ENCODE measurements at places on chromosomes 12 and 14.

GRCh38 chr12:65891987-65892481 is 67.8 kb downstream of the HMGA2 start:
- no peak for DNase-seq

- DNase-seq: no peak
Observed at GRCh38 chr14:100777366-100777817, 48.5 kb upstream of the MEG3 start.

DNA sequence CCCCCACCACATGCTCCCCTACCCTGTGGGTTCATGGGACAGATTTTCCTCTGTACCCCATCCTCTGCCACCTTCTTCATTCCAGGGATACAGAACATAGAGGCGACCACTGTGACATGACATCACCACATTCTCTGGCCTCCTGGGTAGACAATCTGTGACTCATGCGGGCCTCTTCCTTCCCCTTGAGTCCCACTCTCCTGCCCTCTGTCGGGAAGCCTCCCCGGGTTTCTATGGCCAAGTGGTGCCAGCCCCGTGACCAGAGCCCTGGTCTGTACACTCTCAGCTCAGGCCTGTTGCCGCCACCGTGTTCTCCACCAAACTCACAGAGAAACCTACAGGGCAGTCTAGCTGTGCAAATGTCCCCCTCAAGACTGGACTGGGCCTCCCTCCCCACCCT is 8.0 kb downstream of the CLMN start:
- DNase-seq: no peak

- DNase-seq: peak; percentile 86
Observed at GRCh38 chr12:12474931-12475795, 87.5 kb downstream of the DUSP16 start.

DNA sequence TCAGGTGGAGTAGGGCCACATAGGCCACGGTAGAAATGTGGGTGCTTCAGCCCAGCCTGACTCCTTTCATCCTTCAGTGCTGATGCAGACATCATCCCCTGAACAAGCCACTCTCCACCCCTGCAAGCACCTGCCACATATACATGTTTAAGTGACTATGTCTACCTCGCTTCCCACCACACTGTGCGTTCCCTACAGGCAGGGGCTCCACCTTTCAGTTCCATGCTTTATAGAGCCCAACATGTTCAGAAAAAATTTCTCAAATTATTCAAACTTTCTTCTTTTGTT is 11.6 kb downstream of the SLC7A7 start:
- no peak for DNase-seq

DNA sequence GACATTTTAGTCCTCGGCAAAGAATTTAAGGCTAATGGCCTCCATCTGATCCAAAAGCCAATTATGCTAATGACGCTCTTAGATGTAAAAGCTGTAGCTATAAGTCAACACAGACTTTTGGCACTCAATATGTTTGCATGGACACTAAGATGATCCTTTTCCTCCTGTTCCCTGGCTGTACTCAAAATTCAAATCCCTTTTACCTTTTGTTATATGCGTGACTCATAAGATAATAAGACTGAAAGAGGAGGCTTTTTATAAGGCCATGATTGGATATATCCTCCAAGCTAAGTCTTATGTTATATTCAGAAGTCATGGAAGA is 89.8 kb downstream of the PDZRN4 start:
- DNase-seq: no peak

DNA sequence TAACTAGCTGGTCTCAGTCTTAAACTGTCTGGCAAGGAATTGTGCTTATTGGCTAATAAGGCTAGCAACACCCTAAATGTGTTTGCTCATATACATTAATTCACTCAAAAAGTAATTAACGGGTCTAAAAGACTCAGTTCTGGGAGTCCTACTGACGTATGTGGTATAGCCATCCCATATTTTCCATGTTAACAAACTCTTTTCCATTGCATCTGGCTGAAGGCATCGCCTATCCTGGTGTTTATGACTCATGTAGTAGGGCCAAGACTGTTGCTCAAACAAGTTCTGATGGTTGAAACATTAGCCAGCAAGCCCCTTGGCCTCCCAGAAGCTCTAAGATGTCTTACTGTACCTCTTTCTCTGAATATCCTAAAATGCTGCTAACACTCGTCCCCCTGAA is 98.5 kb downstream of the PHLDA1 start:
- DNase-seq: no peak

- DNase-seq: no peak
Observed at GRCh38 chr14:37037636-37038387, 134.6 kb downstream of the SLC25A21 start.

DNA sequence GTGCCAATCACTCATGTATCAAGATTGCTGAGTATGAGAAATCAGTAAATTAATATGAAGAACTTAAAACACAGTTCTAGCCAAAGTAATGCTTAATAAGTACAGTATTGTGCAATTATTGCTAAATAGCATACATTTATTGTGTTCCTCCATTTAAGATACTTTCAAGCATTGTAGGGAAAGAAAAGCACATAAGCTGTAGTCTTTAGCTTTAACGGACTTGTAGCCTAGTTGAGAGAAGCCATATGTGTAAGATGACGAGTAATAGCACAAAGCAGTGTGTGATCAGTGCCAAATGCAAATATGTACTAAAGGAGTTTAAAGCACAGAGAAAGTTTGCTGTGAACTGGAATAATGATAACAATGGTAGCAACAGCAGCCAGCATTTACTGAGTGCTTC is 38.1 kb downstream of the ETV6 start:
- DNase-seq: no peak

DNA sequence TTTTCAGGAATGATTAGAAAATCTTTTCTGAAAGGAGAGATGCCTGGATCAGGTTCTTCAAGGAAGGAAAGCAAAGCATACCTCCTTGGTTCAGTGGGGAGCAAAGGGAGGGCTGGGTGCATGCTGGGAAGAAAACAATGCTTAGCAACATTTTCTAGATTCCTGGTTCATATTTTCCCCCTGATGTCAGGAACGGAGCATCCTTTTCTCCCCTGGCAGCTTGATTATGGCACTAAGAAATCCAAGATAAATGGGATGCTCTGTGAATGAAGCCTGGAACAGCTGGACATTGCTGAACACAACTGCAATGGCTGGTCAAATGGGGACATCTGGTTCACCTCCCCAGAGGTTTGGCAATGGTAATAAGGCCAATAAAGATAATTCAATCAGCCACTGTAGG is 50.9 kb downstream of the KCNA5 start:
- no peak for DNase-seq

DNA sequence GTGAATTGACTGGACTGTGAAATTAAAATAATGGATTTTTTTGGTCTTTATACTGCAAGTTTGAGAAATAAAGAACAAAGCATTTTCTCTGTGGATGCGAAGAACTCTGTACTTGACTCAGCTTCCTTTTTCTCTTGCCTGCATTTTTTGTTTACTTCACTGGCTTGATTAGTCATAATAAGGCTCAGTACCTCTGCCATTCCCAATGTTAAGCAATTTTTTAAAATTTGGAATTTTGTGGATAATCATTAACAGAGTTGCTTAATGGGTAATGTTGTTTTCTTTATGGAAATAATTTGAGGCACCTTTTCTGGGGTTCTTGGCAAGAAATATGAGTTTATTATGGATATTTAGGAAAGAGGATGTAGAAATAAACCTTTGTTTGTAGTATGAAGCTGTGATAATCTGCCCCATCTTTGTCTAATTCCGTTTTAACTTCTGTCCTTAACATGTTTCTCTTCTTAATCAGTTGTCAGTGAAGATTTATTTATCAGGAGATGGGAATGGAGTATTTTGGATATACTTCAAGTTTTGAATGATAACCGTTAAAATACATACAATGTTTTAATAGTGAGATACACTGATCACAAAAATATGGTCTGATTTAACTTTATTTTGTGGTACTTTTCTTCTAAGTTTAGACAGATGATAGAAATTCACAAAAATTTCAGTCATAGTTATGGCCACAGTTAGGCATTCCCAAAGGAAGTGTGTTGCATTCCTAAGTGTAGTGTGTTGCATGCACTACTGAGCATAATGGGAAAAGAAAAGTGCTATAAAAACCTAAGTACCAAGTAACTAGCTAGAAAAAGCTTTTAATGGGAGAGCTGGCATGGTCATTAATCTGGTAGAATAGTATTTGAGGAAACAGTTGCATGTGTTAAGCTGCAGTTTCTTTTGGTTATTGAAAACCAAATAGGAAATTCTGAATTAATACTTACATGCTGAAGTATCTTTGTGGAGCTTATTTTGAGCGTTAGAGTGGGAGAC is 27.7 kb downstream of the WNK1 start:
- DNase-seq: peak; percentile 39

GRCh38 chr12:120158351-120158750 is 36.2 kb downstream of the GCN1 start:
- no peak for DNase-seq

DNA sequence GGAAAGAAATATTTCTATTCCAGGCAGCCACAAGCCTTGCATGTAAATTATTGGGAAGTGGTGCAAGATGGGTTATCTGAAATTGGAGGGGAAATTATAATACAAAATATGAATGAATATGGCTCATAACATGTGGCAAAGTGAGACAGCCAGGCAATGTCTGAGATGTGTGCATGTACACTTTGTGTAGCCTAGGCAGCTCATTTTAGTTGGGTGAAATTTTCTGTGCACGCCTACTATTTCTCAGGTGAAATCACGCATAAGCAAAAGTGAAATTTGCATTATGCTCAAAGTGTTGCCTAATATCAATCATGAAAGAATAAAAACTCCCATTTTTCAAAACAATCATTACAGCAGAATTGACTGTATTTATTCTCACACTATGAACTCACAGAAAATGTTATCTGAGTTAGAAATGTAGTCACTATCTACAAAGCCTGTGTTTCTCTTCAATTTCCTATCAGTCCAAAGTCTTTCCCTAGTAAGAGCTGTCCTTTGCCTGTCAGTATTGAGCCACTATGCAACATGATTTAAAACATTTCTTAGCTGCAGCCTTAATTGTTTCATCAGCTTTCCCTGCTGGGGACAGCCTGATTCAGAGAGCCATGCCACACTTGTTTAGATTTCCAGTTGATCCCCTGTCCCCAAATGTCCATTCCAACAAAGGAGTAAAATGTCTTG is 80.7 kb downstream of the EPS8 start:
- no peak for DNase-seq

DNA sequence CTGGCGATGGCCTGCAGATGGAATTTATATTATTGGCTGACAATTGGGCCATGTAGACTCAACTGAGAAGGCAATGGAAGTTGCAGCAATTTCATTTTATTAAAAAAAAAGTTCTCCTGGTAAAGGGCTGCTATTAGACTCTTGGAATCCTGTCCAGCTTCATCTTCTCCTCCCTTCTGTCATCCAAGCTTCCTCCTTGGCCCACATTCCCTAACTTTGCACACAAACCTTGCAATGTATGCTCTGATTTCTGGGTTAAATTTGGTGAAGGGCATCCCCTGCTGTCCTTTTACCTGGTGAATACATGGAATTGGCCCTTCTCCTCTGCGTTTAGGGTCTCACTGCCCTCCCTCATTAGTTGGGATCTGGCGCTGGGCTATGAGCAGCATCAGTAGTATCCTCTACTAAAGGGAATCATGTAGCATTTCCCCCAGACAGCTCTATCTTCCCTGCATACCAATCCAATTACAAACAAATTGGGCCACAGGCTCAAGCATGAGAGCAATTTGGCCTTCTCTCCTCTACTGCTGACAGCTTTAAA is 336.9 kb downstream of the BMP4 start:
- no peak for DNase-seq

Data from CD4-positive, alpha-beta T cell treated with Interleukin-2 at 100 ng/mL for 4 hours (primary cell).